AG08395 (cell line): ENCODE measurements at places on chromosomes 2 and 18.

DNA sequence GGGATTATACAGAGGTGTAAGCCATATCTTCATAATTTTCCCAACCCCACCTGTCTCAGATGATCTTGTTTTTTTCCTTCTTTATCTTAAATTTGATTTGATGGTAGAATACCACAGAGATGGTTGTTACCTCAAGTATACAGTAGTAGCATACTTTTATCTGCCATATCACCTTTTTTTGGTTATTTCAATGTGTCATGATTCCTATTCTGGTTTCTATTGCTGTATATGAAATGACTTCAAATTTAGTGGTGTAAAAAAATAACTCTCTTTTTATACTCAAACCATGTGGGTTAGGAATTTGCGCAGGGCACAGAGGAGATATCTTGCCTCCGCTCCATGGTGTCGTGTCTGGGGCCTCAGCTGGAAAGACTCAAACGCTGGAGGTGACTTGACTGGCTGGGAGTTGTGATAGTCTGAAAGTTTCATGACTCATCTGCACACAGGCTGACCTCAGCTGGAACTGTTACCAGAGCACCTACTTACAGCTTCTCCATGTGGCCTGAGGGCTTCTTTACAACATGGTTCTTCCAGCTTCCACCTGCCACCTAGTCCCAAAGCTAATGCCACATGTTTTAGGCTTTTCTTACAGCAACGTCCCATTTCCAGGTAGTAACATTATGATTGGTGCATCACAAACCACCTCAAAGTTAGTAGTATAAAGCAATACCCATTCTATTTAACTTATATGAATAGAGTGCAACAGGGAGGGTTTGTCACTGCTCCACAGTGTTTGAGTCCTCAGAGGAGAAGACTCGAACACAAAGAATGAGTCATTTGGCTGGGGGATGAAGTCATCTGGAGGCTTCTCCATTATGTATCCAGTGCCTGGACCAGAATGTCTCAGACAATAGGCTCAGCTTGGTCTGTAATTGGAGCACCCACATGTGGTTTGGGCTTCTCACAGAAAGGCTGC is 82.3 kb upstream of the XPO1 start:
- peak; percentile 79 for DNase-seq

GRCh38 chr2:240873805-240874714 is 5.4 kb downstream of the AGXT start:
- peak; percentile 37 for DNase-seq

DNA sequence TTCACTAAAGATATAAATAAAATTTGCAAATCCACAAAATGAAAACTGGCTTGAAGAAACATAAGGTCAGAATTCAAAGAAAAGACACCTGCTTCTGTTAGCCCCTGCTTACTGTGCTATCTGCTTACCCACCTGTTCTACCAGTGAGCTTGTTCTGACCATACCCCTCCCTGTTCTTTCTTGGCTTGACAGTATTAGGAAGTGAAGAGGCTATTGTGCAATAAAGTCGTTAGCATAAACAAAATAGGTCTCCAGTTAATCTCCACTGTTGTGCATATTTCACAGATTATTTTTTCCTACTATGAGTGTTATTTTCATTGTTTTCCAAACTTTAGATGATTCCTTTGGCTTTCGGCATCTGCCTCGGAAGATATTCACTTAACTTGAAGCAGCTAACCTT is 322.1 kb downstream of the CCDC85A start:
- no peak for DNase-seq

DNA sequence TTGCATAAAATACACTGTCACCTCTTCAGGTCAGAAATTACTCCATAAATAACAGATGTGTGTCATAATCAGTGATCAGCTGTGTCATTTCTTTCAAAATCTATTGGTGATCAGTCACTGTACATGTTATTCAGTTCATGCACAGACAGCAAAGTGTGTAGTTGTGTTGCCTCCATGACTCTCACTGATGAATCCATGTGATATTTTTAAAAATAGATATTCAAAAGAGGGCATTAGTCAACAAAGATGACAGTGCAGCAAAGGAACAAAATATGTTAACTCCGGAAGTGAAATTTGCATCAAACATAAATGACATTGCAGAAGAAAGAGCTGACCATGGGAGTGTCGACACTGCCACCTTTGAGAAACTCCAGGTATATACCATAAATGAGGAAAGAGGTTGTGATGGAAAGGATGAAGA is 17.1 kb upstream of the MCM6 start:
- DNase-seq: no peak

- DNase-seq: no peak
These were observed 16.6 kb downstream of the KCTD1 start for GRCh38 chr18:26531605-26532298.

GRCh38 chr2:133426791-133427190 is 141.5 kb downstream of the NCKAP5 start:
- DNase-seq: no peak

DNA sequence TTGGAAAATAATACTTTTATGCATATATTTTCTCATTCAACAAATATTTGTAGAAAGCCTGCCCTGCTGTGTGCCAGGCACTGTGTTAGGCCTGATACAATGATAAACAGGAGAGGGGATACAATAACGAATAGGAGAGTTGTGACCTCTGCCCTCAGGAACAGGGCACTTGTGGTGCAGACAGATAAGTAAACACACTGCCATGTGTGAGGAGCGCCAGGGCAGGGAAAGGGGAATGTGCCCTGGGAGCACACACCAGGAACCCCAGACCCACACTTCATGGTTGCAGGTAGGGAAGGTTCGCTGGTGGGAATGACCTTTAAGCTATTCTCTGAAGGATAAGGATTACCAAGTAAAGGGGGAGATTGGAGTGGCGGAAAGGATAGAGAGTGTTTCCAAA is 42.2 kb upstream of the DSC1 start:
- DNase-seq: no peak

DNA sequence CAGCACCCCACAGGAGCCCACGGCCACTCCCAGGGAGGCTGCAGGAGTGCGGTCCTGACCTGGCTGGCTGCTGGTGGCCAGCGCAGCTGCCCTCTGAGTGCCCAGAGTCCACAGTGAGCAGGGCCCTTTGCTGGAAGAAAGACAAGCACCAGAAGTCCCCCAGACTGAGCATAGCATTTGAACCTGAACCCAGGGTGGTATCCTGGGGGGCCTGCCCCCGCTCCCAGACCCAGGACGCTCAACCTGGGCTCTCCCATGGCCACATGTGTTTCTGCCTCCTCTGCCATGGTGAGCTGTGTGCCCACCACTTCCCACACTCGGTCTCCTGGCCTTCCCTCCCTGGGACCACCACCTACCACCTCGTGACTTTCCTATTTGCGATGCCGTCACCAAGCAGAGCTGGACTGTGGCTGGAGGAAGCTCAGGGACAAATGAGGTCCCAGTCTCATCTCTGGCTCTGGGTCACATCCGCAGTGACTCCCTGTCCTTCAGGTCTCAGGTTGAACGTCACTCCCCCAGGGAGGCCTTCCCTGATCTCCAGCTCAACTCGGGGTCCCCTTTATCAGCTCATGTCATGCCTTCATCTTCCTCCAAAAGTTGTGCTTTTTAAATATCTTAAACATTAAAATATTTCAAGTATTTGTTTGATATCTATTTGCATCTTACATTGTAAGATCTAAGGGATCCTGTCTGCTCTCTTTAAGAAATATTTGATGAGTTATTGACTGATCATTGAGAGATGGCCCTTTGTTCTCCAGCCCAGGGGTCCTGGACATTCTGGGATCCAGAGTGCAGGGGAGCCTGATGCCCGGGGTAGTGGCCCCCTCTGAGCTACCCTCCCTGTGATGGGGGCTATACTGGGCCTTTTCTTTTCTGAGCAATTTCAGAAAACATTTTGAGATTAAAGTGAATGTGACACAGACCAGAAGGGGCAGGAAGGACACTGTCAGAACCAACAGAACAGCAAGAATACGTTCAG is 16.4 kb upstream of the GPR55 start:
- no peak for DNase-seq

- no peak for DNase-seq
These were observed 26.5 kb upstream of the RFX8 start for GRCh38 chr2:101501443-101501842.

DNA sequence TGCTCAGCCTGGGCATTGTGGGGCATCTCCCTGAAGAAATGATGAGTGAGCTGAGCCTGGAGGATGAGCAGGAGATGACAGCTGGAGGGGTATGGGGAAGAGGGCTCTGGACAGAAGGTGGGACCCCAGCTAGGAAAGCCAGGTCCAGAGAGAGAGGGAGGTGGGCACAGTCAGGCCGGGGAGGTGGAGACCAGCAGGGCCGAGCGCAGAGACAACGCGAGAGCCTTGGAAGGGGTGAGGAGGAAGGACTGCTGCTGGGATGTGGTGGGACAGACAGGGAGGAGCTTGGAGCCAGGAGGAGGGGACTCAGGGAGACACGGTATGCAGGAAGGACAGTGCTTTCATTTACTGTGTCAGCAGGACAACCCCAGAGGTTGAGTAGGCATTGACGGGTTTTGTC is 8.2 kb downstream of the TRPM8 start:
- DNase-seq: no peak

- DNase-seq: no peak
These were observed 2.6 kb downstream of the DYSF start for GRCh38 chr2:71455741-71456569.

DNA sequence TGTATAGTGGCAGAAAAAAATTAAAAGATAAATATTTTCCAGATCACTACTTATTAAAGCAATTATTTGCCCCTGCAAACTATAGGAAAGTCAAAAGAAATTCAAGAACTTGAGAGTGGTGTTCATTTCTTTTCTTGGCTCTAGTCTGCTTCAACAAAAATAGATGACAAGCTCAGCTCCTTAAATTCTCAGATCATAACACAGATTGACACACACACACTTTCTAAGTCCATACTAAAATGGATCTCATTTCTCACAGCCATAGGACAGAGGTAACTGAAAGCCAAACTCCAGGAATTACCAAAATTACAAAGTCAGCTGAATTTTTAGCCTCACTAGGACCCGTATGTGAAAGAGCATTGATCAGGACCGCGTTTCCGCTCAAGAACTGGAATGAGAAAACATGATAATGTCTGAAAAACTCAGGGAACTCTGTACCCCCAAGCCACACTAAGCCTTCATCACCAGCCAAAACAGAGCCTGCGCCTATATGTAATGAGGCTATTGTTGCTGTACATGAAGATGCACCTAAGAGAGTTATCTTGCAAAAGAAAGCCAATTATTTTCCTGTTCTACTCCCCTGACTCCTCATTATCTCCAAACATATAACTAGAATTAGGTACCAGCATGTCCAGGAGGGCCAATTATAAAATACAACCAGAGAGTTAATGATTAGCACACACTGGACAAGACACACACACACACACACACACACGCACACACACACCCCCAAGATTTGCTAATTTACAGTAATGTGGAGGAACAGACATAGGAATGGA is 16.5 kb upstream of the EFR3B start:
- no peak for DNase-seq

DNA sequence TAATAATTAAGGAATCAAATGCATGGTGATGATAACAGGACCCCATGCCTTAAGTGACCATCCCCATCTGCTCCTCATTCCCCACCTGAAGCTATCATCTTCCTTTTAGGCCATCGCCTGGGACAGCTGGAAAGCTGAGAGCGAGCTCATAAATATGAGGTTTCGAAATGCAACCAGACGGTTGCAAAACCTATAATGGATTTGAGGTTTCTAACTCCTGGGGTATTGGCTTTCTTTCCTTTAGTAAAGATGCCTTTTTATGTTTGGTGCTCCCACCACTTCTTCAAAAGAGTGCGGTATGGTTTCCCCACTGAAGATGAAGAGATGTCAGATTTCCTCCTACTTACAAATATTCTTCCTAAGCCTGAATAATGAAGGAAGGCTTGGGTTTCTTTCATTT is 1589.5 kb upstream of the PIK3C3 start:
- DNase-seq: no peak

- DNase-seq: no peak
These were observed 35.5 kb downstream of the RTP5 start for GRCh38 chr2:241904791-241905710.

DNA sequence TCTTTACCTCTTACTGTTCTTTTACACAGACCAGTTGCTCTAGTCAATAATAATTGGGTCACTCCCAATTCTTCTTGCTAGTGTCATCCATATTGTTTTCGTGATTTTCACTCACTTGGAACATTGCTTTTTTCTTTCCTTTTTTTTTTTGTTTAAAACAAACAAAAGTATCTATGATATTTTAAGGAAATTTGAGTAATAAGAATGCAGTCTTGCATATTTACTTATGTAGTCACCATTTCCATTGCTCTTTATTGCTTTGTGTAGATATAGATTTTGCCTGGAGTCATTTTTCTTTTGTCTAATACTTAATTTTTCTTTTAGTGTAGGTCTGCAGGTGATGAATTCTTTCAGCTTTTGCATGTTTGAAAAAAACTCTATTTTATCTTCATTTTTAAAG is 71.9 kb downstream of the WDR7 start:
- DNase-seq: no peak

- no peak for DNase-seq
These were observed 34.4 kb downstream of the CYP27C1 start for GRCh38 chr2:127185705-127186104.

- DNase-seq: no peak
These were observed 10.0 kb upstream of the DIS3L2 start for GRCh38 chr2:231951452-231952035.

DNA sequence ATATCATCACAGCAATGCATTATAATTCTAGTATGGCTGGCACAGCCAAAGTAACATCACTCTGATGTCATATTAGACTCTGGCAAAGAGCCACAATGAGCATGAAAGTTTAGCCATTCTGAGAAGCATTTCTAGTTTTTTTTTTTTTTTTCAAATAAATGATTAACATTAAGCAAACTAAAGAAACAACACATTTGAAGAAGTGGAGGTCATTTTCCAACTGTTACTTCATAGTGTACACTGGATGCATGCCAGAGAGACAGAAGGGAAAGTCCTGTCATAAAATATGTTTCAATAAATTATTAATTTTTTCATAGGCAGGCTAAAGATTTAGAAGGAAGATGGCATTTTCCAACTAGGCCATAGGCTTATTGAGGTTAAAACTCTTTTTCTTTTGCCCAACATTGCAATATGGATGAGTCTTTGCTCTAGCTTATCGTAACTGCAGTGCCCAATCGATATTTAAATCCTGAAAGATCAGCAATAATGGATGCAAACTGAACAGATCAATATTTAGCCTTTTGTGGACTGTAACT is 1630.4 kb upstream of the ACVR2A start:
- DNase-seq: no peak

DNA sequence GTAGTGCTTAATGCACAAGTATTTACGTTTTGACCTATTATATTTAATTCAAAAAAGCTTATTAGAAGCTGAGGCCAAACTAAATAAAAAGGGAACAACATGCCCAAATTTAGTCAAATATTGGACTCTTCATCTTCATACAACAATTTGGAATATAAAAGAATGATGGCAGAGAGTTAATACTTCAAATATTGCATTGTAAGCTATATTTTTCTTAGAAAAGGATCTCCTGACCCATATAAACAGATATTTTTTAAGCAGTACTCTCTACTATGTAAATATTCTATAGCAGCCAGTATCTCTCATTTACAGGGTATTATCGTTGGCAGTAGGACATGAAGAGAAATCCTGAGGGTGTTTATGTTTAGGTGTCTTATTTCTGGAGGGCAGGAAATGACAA is 531.2 kb downstream of the NYAP2 start:
- DNase-seq: no peak
